ENCODE measurements at places on chromosomes 1 and 21. TPM values are rescaled to one million over a fixed set of nuclear protein-coding genes. Genes with fewer than 3 reads are reported as not detected.

DNA sequence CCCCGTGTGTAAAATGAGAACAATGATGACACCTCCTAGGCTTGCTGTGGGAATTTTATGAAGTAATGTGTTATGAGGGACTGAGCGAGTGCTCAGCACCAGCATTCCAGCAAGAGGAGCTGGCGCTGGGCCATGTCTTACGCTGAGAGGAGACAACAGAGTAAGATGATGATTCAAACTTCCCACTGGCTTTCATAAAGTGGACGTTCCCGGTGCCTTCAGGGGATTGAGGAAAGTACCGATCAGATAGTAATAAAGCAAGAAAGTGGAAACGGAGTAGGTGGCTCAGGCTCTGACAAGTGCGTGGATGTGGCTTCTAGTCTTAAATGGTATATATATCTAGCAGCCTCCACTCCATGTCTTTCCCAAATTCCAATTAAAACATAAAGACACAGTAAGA is 23.8 kb downstream of the EPHA10 start:
- DNase-seq: no peak

The LMOD1 gene
- total RNA-seq: 11.4 TPM

GRCh38 chr1:211583011-211583992 is 4.3 kb upstream of the SLC30A1 start:
- DNase-seq: no peak

The ENTREP3 gene
- total RNA-seq: 28.7 TPM

The LORICRIN gene
- not detected for total RNA-seq

Measured in lung (tissue), 17 donors.